Iris pigment epithelial cell (primary cell): ENCODE measurements at places on chromosomes 1 and 21.

DNA sequence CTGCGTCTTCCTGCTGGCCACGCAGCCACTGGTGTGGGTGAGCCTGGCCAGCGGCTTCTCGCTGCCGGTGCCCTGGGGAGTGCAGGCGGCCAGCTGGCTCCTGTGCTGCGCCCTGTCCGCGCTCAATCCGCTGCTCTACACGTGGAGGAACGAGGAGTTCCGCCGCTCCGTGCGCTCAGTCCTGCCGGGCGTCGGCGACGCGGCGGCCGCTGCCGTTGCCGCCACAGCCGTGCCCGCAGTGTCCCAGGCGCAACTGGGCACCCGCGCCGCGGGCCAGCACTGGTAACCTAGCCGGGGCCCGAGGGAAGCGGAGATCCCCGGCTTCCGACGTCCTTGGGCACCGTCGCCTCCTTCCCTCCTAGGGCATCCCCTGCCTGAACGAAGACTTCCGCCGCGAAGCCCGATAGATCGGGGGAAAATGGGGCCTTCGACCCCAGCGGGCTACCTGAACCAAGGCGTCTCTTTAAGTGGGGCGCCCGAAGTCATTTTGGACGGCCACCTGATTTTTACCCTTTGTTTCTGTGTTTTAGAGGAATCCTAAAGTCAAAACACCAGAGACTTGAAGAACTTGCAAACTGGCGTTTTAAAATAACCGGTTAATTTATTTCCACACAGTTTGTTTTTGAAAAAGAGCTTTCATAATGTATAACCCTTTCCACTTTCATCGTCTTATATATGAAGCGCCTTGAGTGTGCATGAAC lies 2.0 kb downstream of the GPR88 start:
- DNase-seq: peak; percentile 40

DNA sequence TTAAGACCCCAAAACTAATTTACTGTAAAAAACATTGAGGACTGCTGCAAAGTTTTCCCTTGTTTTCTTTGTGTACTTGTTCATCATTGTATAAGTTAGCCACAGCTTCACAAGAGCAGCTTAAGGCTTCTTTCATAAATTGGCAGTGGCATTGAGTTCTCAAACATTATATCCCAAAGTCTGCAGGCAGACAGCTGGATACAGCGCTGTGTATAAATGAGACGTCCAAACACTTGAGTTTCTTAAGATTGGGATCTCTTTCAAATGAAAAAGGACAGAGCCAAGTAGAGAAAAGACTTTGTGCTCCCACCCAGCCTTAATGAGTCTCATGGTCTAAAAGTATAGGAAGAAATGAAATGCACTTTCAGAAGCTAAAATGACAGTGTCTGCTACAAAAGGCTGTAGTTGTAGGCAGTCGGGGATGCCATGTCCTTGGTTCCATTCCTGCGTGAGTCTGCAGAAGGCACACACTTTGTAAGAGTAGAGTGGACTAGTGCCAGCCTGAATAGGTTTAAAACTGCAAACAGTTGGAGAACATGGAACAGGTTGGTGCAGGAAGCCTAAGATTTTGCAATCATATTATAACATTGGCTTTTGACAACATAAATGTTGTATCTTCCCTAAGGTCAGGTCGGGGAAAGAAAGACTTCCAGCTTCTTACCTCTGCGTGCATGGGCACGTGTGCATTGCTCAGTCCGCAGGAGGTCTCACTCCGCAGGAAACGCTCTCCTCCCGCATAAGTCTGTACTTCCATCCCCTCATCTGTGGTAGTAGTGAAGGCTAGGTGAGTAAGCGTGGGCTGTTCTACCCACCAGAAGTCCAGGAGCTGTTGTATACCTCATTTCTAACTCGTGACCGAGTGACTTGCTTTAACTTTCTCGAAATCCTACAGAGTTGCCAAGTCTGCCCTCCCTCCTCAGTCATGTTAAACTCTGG lies 94.4 kb downstream of the CD247 start:
- no peak for DNase-seq

DNA sequence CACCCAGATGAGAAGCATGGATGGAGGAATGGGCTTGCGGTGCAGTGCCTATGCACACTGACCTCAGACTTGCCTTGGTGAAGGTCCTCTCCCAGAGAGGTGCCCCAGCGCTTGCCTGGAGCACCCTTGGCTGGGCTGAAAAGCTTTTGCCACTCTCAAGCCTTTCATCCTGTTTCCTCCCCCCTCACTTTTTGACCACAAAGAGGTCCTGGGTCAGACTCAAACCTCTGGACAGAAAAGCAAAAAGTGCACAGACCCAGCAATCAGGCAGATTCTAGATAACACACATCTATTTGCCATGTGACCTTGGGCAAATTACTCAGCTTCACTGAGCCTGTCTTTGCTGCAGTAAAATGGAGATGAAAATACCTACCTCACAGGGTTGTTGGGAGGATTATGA lies 7.3 kb downstream of the TMEM35B start:
- peak; percentile 21 for DNase-seq

DNA sequence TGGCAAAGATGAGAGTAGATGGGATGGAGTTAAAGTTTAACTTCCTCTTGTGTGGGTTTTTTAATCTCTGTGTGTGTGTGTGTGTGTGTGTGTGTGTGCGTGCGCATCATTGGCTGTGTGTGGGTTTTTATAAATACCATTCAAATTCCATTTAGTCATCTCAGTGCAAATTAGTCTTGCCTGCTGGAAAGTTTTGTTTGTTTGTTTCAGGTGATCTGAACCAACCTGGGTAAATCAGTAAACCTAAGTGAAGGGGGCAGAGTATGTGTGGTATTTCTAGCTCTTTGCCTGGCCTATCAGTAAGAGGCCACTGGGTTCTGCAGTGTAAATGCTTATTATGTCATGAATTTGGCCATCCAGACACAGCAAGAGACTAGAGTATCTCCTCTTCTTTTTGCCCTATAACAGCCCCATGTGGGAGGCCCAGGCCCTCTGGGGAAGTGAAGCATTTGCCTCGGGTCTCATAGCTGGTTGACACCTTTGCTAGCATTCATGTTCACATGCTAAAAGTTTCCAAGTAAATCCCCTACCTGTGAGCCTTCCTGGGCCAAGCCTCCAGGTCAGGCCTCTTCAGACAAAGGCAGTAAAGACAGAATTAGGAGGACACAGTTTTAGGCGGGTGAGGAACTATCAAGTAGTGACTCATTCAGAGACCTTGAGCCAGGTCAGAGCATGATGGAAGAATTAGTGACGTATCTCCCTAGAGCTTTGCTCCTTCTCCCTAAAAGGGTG lies 14.7 kb downstream of the INTS3 start:
- DNase-seq: peak; percentile 68

DNA sequence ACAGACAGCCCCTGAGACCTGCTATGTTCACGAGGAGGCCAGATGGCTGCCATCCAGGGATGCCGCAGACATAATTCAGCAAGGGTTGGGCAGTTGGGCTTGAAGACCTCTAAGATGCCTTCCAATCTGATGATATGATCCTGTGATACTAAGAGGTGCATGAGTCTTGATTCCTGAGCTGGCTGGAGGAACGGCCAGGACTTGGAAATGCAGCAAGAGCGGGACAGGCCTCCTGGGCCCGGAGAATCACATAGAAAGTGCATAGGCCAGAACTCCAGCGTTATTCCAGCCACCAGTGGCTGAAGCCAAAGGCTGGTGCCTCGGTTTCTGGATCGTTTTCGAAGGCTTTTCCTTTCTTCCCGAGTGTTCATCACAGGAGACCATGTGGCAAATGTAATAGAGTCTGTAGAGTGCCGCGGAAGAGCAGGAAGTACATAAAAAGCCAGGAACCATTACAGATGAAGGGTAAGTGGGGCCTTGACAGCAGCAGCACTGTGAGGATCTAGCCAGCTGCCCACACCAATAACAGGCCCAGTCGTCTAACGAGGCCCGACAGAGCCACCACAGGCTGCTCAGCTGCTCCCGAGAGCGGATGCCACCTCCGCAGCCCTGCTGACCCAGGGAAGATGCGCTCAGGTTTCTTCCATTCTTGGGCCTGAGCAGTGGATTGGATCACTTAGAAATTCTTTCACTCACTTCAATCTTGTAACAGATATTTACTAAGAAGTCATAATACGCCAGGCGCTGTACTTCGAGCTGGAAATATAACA lies 14.0 kb upstream of the LHX4 start:
- no peak for DNase-seq

- DNase-seq: peak; percentile 8
Measured at GRCh38 chr1:61921435-61921834, 179.2 kb downstream of the PATJ start.

DNA sequence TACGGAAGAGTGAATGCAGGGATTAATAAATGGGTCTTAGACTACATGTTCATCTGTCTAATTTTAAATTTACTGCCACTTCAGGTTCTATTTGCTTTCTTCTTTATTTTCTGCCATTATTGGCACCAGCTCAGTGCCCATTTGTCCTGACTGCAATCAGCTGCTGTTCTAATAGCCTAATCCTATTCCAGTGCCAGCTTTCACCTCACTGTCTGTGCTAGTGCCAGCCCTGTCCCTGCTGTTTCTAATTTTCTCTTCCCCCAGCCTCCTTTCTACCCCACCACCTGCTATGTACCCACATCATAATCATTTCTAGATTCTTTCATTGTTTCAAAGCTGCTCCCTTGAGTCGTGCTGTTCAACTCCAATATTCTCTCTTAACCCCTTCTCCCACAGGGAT lies 86.4 kb downstream of the KCNK1 start:
- DNase-seq: no peak

GRCh38 chr1:206497774-206498173 lies 9.6 kb upstream of the RASSF5 start:
- no peak for DNase-seq
